Right renal pelvis (tissue), 4 donors: ENCODE measurements at places on chromosomes 1 and 21. TPM values are rescaled to one million over a fixed set of nuclear protein-coding genes. Genes with fewer than 3 reads are reported as not detected.

FTCD gene
- polyA plus RNA-seq, result 15.2 TPM

PEAR1 gene
- polyA plus RNA-seq, result 21.5 TPM

CNIH4 gene
- 55.8 TPM for polyA plus RNA-seq

LCE3E gene
- polyA plus RNA-seq, result not detected

GRCh38 chr1:72062584-72062983 is 219.8 kb downstream of the NEGR1 start:
- no peak for DNase-seq

DNA sequence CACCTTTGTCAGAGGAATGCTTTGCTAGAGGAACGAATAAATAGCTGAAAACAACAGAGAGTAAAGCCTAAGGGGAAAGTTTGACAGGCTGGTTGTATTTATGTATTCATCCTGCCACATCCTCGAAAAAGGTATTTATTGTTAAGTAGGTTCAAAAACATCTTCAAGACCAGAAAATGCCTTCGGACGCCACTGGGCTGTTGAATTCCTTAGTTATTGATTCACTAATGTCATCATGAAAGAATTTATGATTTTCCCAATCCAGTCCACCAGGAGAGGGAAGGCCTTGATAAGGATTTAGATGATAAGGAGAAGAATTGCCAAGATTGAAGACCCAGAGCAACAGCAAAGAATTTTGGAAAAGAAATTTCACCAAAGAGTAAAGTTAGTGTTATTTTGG is 35.2 kb upstream of the MAB21L3 start:
- no peak for DNase-seq

DNA sequence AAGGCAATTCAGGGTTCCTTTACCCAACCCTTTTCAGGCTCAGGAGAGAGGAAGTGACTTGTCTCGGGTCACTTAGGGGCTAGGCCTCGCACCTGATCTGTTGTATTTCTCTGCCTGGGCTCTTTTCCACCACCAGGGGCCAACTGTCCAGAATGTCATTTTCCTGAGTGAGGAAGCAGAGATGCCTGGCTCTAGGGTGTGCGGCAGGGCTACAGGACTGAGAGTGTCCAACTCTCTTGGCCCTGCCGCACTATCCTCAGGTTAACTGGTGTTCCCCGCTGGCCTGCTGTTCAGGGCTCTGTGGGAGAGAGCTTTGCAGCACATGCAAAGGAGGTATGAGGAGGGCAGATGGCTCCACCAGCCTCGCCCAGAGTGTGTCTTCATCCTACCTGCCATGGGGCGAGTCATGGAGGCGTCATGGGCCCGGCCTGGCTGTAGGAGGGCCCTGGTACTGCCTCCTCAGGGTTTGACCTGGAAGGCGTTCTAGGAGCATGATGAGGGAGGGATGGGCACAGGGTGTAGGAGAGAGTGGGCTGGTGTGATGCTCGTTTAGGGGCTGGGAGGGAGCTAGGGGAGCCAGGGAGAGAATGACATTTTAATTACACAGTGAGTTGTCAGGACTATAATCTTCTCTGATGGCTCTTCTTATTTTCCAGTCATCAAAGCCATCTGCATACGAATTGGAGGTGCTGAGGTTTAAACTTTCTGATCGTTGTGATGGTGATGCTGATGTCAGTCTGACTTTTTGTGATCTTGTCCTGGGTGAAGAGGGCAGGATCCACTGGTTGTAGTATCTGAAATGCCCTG is 128.3 kb downstream of the NOS1AP start:
- DNase-seq, result no peak
